ENCODE measurements at places on chromosomes 13 and 19.

- DNase-seq: no peak
These were observed 10.0 kb upstream of the PNMA8A start for GRCh38 chr19:46481223-46481848.

DNA sequence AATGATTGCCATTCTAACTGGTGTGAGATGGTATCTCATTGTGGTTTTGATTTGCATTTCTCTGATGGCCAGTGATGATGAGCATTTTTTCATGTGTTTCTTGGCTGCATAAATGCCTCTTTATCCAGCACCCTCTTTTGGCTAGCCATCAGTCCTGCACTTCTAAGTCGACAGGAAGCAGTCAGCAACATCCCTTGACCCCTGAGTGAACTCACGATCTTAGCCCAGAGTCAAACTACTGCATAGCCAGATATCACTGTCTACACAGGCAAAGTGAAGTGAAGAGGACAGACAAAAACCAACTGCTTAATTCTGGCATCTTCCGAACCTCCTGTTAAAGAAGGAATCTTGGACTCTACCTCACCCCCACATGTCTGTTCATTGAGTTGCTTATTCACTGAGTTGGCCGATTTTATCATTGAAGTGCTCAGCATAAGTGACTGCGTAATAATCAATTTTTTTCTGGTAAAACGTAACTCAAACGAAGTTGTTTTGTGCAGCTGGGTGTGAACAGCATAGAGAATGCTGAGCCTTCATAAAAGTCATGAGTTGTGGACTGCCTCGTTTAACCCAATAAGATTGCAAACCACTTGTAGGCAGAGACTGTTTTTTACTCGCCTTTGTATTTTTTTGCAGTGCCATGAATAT is 304.2 kb downstream of the COG6 start:
- peak; percentile 1 for DNase-seq

- DNase-seq: no peak
These were observed 3.6 kb downstream of the RABAC1 start for GRCh38 chr19:41955521-41955920.

DNA sequence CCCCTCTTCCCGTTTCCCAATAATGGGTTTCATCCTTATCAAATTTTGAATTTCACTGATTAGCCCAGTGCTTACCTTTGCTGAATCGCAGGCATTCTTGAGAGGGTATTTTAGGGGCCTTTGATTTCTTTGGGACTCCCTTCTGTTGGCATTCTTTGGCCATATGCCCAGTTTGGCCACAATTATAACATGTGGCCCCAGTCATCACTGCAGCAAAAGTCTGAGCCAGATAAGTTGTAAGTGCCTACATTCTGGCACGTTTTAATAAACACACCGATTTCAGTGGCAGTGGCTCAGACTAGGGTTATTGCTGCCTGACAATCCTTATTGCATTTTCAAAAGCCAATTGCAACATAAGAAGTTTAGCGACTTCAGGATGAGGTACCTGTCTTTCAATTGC is 41.4 kb downstream of the ZNF726 start:
- peak; percentile 1 for DNase-seq

DNA sequence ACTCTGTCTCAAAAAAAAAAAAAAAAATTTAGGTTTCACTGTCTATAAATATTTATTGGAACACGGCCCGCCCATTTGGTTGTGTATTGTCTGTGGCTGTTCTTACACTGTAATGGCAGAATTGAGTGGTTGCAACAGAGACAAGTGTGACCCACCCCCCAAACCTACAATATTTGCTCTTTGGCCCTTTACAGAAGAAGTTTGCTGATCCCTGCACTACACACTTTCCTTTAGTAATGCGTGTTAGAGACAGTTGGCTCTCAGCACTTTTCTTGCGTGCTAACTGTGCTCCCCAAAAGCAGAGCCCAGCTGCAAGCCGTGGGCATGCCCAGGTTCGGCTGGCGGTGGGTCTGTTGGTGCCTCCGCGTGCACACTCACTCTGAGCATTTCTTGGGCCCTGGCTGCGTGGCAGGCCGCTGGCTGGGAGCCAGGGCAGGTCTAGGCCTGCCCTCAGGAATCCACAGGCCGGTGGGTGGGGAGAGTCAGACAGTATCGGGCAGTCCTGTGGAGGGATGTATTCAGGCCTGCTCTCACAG is 72.6 kb downstream of the SIPA1L3 start:
- DNase-seq: no peak

- no peak for DNase-seq
These were observed 12.2 kb downstream of the ZNF296 start for GRCh38 chr19:45063851-45064801.

- no peak for DNase-seq
These were observed 487.3 kb downstream of the TSHZ3 start for GRCh38 chr19:30861919-30862318.

- DNase-seq: no peak
These were observed 163.7 kb upstream of the KL start for GRCh38 chr13:32852526-32852925.

- peak; percentile 88 for DNase-seq
These were observed 121.2 kb downstream of the PCCA start for GRCh38 chr13:100209857-100210825.

- no peak for DNase-seq
These were observed 233.3 kb downstream of the KLF5 start for GRCh38 chr13:73292127-73292526.

- no peak for DNase-seq
These were observed 4.3 kb downstream of the SOX1 start for GRCh38 chr13:112071102-112071722.

- DNase-seq: peak; percentile 22
These were observed 58.7 kb downstream of the TEX26 start for GRCh38 chr13:30991184-30991583.

DNA sequence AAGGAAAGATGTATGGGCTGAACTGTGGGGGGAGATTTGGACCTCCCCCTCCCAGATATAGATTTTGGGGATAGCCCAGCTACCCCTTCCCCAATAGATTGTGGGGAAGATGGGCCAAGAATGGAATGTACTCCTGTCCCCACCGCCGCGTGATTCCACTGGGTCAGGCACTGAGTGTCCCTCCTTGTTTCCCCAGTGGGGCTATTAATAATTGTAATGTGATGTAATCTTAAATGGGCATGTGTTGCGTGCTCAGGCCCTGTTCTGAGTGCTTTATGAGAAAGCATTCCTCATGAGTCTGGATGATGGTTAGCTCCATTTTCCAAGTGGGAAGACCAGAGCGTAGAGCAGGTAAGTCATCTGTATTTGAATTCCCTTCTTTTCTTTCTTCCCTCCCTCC is 1.4 kb downstream of the PSMD8 start:
- DNase-seq: peak; percentile 67

GRCh38 chr13:30818323-30818960 is 83.1 kb downstream of the ALOX5AP start:
- peak; percentile 95 for DNase-seq

DNA sequence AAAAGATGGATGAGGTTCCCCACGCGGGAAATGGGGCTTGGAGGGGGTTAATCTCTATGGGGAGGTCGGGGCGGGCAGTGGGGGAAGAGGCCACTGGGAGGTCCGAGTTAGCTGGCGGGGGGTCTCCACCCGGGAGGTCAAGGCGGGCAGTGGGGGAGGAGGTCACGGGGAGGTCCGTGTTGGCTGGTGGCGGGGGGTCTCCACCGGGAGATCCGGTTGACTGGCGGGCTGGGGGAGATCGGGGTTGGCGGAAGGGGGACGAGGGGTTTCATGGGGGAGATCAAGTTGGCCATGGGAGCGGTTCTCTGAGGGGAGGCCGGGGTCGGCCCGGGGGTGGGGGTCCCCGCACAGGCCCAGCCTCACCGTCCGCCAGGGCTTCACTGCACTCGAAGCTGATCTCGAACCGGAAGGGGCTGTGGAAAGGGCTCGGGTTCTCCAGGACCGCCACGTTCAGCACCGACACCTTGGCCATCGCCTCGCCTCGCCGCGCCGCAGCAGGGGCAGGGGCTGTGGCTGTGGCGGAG is 342 bp downstream of the ASF1B start:
- DNase-seq: no peak

DNA sequence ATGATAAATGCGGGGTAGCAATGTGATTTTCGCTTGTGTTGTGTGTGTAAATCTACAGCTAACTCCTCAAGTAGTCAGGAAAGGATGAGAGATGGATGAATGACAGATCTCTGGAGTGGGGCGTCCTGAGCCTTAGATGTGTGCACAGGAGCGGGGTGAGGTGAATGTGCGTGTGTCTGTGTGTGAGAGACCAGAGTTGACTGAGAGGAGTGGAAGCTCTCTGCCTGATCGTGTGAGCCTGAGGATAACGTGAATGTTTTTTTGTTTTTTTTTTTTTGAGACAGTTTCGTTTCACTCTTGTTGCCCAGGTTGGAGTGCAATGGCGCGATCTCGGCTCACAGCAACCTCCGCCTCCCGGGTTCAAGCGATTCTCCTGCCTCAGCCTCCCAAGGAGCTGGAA is 805 bp downstream of the ZNF461 start:
- DNase-seq: no peak

- DNase-seq: no peak
These were observed 93.4 kb upstream of the EDNRB start for GRCh38 chr13:78012046-78012445.

GRCh38 chr19:18596752-18597157 is 8.2 kb downstream of the REX1BD start:
- peak; percentile 17 for DNase-seq

- no peak for DNase-seq
These were observed 122.6 kb downstream of the TNFRSF19 start for GRCh38 chr13:23692816-23693215.

GRCh38 chr13:34338102-34338501 is 520.2 kb downstream of the RFC3 start:
- DNase-seq: no peak

- DNase-seq: no peak
These were observed 15.3 kb downstream of the DYRK1B start for GRCh38 chr19:39818626-39819097.

DNA sequence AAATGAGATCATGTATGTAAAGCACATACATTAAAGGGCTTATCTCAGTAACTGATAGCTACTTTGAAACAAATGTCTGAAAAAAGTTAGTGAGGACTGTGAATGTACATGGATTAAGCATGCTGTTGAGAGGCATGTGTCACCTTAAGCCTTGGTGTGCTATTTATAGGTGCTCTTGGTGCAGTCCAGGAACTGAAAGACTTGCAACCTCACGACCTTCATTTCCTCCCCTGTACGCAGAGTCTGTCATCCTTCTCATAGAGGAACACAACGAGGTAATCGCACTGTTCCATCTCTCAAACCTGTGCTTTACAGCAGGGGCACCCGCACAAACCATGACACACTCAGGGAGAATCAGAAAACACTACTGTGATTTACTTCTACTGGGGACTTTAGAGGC is 65.6 kb downstream of the UFM1 start:
- DNase-seq: no peak

DNA sequence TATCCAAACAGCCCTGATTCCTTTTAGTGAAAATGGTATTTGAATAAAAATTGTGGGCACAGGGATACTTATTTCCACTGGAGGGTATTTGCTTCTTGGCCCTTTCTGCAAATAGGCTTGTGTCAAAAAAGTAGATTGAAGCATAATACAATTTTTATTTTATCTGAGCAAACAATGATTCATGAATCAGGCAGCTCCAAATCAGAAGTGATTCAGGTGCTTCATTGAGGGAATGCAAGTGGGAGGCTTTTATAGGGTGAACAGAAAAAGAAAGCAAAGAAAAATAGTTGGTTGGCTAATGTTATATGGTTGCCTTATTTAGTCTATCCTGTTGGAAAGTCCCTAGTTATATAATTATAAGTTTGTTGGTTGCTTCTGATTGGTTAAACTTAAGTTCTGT is 117.9 kb downstream of the ITGBL1 start:
- DNase-seq: no peak

- no peak for DNase-seq
These were observed 1504.5 kb upstream of the PCDH20 start for GRCh38 chr13:62920159-62920558.

DNA sequence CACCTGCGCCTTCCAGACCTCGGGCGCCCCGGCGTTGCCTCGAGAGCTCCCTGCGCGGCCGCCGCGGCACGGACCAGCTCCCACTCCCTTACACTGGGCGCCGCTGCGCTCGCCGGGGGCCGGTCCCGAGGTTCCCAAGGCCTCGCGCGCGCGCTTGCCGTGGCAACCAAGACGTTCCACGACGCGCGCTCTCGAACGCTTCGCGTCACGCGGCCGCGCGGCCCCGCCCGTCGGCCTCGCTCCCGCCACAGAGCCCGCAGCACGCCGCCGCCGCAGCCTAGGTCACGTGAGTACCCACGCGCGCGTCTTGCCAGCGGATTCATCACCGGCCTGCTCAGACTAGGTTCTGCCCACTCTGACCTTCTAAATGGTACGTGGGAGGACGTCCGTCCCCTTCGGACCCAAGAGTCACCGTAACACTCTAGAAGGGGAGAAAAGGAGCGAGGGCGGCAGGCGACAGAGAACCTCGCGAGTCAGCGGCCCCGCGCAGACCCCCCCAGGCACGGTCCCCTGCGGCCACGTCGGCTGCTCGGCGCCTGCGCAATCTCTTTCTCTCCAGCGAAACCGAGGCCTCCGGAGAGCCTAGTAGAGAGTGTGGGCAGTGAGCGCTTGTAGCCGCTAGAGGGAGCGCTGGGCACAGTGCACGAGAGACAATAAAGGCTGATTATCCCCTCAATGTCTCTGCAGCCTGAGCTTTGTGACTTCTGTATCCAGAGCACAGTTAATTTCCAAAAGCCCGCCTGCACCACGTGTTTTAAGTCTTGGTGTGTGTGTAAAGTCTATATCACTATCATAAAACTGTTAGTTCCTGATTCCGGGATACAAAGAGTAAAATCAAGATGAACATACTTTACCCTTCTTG is at the start of gene SPART:
Gene SPART (minus strand): TSS at position 173 of the 862 bp plus-strand sequence. CDS start 10,564 bp downstream, outside the sequence.
- peak; percentile 92 for DNase-seq

GRCh38 chr13:103291798-103292572 is 225.8 kb upstream of the SLC10A2 start:
- no peak for DNase-seq

DNA sequence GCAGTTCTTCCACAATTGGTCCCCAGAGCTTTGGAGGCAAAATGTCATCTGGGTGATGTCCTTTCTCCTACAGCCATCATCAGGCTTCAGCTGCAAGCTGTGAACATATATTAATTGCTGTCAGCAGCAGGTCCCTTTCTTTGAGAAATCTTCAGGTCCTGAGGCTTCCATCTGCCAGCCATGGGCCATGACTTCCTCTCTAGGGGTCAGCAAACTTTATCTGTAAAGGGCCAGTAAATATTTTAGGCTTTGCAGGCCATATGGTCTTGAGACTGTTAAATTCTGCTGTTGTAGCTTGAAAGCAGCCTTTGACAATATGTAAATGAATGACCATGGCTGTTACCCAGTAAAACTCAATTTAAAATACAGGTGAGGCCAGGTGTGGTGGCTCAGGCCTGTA is 27.1 kb downstream of the SERP2 start:
- no peak for DNase-seq

DNA sequence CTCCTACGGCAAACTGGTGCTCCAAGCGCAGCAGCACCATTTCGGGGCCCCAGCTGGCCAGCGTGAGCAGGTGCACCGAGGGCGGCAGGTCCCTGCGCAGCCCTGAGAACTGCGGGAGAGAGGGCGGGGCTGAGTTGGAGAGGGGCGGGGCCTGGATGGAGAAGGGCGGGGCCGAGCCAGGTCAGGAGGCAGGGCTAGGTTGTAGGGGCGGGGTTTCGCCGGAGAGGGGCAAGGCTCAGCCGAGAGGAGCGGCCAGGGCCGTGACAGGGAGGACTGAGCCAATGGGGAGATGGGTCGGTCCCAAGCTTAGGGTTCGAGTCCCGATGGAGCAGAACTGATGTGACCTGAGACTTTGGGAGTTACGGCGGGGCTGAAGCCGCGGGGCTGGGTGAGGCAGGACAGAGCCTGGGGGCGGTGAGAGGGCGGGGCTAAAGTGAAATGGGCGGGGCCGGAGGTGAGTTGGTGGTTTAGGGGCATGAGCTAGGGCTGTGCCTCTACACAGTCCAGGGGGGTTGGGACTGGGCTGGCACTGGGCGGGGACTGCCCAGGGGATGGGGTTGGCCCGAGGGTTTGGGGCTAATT is 19.0 kb downstream of the MAN2B1 start:
- peak; percentile 44 for DNase-seq

GRCh38 chr13:110173247-110173818 is 133.6 kb downstream of the COL4A1 start:
- DNase-seq: peak; percentile 31
